Activated T-cell treated with anti-CD3 and anti-CD28 coated beads for 24 hours (primary cell): ENCODE measurements at places on chromosomes 2 and 18.

DNA sequence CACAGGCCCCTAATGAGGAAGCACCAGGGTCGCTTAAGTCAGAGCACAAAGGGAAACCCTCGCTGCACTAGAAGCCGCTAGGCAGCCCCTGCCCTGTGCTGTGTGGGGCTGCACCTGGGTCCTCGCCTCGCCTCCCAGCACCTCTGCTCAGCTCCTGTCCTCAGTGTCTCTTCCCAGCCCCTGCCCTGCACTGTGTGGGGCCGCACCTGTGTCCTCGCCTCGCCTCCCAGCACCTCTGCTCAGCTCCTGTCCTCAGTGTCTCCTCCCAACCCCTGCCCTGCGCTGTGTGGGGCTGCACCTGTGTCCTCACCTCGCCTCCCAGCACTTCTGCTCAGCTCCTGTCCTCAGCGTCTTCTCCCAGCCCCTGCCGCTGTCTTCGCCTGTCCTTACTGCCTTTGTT lies 342.8 kb downstream of the EIPR1 start:
- no peak for DNase-seq

DNA sequence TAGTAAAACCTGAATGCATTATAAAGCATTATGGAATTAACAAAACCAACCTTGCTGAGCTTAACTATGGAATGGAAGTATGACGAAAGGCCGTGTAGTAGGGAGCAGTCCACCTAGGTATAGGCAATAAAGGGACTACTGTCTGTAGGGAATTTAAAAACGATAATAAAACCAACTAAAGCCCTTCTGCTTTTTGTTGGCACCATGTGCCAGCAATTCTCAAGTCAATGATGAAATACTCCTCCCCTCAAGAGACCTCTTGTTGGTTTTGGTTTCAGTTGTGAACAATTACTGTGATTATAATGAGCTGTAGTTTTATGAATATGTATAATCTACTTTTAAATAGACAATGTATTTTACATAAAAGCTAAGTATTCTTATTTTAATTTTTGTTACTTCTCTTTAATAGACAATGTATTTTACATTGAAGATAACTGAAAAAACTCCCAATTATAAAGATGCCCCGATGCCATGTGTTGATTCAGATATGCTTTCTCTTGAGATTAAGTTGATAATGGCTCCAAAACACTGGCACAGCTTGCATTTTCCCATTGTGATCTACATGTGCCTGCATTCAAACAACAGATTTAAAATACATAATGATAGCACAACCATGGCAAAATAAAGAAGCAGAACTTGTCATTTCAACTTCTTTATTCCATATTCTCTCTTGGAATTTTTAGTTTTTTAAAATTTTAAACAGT lies 55.5 kb upstream of the ZDBF2 start:
- DNase-seq = no peak

DNA sequence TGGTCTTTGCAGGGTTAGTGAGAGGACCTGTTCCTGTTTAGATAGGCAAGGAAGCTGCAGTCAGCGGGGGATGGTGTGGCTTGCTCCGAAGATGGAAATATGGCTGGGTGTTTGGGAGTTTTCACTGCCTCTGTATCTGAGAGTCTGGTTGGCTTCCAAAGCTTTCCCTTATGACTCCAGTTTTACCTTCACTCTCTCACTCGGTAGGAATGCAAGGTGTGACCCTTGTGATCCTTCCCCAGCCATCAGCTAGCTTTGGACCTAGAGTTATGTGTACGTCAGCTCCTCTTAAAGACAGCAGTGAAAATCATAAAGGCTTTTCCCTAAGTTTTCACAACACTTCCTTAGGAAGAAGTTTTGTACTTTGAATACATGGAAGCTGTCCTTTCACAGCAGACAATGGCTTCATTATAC lies 35.5 kb upstream of the TMEM87B start:
- DNase-seq = no peak

DNA sequence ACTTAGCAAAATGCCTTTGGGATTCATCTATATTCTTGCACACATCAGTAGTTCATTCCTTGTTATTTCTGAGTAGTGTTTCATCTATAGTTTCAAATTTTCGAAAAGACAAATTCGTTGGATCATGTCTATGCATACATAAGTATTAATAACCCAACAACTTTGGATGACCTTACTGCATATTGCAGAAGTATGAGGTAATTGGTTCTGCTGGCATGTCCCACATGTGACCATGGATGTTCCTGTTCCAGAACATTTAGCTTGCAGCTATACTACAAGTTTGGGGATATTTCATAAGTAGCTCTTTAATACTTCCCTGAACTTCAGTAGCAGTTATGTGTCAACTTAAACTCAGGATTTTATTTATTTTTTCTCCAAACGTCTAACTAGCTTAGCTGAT lies 44.9 kb downstream of the APLF start:
- no peak for DNase-seq

DNA sequence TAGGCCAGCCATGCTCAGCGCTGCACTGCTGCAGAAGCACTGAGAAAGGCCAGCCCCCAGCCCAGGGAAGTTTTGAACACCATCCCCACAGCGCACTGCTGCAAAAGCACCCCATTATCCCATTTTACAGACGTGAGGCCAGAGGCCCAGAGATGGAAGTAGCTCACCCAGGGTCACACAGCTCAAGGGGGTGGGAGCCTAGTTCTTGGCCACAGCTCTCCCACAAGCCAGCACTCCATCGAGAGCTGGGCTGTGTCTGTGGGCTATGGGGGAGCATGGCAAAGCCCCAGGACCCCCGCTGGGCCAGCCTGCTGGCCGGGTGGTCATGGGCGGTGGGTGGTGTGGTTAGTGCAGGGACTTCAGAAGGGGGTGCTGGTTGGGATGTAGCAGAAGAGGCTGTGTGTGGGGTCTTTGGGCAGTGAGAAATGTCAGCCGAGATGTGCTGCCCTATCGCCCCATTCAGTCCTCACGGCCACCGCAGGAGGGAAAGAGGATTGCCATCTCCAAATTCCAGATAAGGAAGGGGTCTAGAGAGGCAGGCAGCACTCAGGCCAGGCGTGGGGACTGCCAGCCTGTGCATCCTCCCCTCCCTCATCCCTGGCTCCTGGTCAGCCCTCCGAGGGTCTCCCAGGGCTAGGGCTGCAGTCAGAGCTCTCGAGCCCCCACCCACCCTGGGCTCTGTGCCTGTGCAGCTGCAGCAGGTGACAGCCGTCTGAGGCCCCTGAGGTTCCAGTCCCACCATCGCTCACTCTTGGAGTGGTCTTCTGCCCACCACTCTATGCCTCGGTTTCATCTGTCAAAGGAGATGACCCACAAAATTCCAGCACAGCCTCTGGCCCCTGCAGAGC lies 17.0 kb upstream of the GPR17 start:
- DNase-seq = no peak

GRCh38 chr2:230898713-230899091 lies 26.3 kb downstream of the GPR55 start:
- no peak for DNase-seq

GRCh38 chr2:156189143-156189542 lies 143.4 kb downstream of the NR4A2 start:
- DNase-seq = no peak

DNA sequence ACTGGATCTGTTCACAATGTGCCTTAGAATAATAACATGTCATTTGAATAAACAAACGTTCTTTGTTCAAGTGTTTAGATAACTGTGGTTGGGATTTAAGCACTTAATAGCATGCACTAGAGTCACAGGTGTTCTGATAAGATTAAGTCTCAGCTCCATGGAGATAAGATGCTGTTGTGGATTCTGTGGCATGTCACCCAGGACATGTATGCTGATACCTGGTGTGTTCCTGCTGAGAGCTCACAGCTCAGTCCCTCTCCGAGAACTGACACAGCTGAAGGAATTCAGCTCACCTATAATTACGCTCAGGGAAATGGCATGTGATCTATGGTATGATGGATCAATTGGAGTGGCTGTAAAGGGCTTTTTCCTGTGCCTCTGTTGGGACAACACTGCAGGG lies 75.4 kb upstream of the ST6GAL2 start:
- DNase-seq = no peak

DNA sequence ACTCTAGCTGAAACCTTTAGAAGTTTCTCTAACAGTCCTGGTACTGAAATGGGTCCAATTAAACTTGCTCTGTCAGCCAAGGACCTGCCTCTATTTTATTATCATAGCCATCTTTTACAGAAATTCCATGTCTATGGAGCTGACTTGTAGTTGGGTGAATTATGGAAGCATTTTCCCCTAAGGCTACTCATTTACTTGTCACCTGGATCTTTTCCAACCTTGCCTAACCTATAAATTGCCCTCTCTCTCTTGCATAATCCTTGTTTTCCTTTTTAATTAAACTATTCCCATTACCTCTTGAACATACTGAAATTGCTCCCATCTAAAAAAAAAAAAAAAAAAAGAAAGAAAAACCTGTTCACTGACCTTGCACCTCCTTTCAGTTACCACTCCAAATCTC lies 74.6 kb upstream of the DOK6 start:
- DNase-seq = no peak

- DNase-seq = no peak
Measured at GRCh38 chr18:21550510-21550970, 50.0 kb downstream of the ESCO1 start.

DNA sequence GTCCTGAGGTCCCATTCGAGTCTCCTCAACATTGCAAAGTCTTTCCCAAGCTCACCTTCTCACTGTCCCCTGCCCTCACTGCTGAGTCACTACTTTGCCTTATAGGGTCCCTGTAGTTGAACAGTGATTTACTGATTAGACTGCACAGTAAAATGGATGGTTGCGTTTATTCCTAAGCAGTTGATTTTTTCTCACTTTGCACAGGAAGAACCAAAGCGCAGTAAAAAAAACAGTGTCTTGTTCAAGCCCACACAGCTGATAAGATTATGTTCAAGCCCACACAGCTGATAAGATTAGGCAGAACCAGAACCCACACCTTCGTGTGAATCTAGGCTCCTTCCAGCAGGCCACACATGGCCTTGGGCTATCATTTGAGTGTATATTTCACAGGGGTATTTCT lies 215.3 kb upstream of the COPS8 start:
- no peak for DNase-seq

- no peak for DNase-seq
Measured at GRCh38 chr2:44894058-44894457, 47.4 kb upstream of the SIX3 start.

DNA sequence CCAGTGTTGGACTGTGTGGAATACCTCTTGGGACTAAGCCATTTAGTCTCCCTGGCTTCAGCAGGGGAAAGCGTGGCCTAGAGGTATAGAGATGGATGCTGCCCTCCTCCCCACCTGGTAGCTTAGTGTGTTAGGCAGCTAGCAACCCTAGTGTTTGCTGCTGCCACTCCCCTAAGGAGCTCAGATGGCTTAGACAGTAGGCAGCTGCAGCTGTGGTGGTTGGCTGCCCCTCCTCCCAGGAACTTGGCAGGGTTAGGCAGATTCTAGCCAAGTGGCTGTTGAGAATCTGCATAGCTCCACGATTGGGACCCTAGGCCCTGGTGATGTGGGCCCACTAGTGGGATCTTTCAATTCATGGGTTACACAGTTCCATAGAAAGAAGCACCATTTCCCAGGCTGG lies 550.4 kb upstream of the CHAC2 start:
- no peak for DNase-seq

DNA sequence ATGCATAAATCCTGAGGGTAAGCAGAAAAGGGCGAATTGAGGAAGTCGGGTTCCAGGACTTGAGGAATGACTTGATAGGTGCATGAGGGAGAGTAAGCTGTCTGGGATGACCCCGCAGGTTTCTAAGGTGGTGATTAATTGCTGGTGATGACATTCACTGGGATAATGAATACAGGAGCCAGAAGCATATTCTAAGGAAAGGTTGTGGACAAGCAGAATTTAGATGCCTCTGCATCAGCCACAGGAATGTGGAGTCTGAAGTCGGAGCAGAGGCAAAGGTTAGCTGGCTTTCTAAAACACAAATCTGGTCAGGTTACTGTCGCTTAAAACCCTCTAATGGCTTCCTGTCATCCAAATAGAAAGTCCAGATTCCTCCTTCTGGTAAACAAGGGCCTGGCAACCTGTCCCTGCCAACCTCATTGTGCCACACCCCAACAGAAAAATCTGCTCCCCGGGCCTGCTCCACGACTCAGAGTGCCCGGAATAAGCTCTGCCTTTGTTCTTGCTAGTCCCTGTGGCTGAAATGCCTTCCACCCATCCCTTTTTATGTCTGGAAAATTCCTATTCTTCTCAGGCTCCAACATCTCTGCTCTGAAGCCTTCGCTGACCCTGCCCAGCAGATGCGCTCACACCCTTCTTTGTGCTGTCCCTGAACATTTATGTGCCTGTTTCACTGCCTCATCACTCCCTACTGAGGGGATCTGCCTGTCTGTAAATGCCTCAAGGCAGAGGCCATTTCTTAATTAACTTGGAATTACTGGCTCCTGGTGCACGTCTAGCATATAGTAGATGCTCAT lies 11.3 kb upstream of the TMEM214 start:
- no peak for DNase-seq

GRCh38 chr18:3367491-3368091 lies 82.4 kb upstream of the TGIF1 start:
- no peak for DNase-seq

- no peak for DNase-seq
Measured at GRCh38 chr18:9825571-9826073, 60.2 kb upstream of the TXNDC2 start.

DNA sequence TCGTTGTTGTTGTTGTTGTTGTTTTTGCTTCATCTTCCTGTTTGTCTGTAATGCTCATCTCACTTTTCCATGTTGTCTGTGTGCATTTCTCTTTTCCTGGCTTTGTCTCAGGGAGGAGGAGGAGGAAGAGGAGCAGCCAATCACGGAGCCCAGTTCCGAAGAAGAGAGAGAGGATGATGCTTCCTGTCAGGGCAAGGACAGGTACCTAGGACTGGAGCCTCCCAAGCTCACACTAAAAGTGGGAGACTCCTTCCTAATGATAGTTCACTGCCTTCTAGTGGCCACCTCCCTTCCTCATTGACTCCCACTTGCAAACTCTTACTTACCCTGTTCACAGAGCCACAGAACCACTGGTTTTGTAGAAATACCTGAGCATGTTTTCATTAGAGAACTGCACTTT lies 179.6 kb downstream of the TPGS2 start:
- no peak for DNase-seq

- no peak for DNase-seq
Measured at GRCh38 chr18:60358516-60358915, 14.1 kb downstream of the MC4R start.

DNA sequence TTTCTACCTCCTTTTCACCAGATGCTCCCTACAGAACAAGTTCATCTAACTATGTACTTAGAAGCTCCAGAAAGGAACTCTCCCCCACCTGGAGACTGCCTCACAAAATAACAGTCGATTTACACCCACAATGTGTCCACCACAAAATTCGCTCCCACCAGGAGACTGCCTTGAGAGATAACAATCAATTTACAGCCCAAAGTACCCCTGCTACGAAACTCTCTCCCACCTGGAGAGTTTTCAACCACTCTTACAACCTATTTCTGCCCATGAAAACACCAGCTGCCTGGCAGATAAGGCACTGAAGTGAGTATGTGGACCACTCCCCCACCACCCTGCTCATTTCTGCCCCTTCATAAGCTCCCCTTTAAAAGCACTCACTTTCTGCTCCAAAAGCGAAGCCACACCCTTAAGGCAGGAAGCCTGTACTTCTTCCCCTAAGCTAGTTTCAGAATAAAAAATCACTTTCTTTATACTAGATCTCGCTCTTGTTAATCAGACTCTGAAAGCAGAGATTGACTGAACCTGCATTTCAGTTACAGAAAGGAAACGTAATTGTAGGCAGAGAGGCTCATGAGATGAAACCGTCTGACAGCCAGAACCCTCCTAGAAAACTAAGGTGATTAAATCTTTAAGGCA lies 94.4 kb upstream of the RBBP8 start:
- no peak for DNase-seq

GRCh38 chr18:11885278-11885947 lies 22.7 kb downstream of the MPPE1 start:
- DNase-seq = no peak
